ENCODE measurements at places on chromosomes 5 and 9.
A peak's percentile ranks its signal among the peaks of the same experiment; 100 is the strongest.

DNA sequence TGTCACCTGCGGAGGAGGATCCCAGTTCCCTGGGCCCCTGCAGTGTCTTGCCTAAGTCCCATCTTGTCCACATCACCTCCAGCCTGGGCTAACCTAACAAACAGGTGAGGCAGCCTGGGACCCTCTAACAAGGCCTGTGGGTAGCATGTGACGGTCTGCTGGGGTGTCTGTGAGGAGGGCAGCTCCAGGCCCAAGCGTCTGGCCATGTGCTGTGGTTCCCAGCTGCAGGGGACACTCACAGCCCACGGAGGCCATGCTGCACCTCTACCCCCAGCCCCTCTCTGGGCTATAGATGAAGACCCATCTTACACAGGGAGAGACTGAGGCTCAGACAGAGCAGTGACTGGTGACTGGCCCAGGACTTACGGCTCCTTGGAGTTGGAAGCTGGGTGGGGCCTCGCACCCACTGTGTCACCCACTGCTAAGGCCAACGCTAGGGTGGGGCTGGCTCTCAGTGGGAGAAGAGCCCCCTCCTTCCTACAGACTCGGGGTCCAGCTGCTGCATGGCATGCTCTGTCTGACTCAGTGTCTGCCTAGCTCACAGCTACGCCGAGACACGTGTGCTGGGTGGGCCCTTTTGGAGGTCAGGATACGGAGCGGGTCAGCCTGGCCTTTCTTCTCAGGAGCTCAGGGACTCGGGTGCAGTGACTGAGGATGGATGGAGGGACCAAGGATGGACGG, 40.8 kb upstream of the RNF130 start:
- no peak for DNase-seq

GRCh38 chr5:126514131-126514557, 80.9 kb downstream of the ALDH7A1 start:
- DNase-seq: no peak

DNA sequence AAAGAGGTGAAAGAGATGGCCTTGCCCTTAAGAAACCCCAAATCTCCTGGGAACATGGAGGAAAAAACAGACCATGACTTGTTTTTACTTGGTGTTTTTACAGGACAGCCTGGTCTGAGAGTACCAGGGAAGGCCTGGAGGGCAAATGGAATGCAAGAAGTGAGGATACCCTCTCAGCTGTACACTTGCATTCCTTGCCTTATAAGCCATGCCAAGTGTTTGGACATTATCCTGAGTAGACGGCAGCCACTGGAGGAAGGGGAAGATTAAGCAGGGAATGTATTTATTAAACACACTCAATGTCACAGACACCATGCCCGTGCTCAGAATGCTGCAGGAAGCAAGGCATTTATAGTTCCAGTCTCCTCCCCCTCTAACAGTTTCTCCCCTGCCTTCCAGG, 581.4 kb downstream of the CDK5RAP2 start:
- DNase-seq: no peak

- DNase-seq: peak; percentile 34
Observed at GRCh38 chr5:96714951-96715451, 52.8 kb downstream of the CAST start.

- no peak for DNase-seq
Observed at GRCh38 chr5:141875022-141875740, 3.0 kb downstream of the PCDH1 start.
